ENCODE measurements at places on chromosomes 2 and 18.

- no peak for DNase-seq
Observed at GRCh38 chr2:152555048-152555447, 162.2 kb downstream of the PRPF40A start.

DNA sequence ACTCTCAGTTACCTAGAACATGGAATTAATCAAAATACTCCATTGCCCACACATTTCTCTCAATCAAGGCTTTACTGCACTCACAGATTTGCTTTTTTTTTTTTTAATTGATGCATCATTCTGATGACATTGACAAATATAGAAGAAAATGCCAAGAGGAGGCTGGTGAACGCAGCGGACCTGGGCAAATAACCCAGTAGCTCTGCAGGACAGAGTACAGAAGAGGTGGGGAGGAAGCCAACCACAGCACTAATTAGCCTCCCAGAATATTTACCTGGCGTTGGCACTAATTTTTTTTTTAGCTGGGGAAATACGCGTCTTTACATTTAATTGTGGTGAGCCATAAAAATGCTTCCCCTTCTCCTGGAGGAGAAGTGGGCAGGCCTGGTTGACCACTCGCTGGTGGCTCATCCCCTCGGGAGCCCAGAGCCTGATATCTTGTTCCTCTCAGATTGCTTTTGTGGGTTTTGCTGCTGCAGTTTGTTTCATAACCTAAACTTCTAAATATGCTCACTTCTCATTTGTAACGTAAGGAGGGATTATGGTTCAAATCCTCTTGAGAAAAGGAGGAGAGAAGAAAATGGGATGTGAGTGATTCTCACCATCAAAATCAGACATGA lies 165.8 kb upstream of the EPB41L3 start:
- no peak for DNase-seq

DNA sequence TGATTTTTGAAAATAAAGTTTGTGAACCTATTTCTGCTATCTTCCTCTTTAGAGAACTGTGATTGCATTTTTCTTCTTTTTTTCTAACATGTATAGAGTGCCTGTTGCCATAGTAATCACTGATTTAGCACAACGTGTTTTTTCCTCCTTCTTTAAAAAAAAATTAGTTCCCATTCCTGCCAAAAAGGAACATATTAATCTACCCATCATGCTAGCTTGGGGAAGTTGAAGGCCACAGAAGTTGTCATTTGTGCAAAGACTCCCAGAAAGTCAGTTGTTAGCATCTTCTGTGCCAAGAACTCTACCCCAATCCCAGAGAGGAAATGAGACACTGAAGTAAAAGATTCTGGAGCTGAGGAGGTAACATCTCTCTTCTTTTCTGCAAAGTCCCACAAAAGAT lies 57.3 kb downstream of the SLC8A1 start:
- DNase-seq, result no peak

DNA sequence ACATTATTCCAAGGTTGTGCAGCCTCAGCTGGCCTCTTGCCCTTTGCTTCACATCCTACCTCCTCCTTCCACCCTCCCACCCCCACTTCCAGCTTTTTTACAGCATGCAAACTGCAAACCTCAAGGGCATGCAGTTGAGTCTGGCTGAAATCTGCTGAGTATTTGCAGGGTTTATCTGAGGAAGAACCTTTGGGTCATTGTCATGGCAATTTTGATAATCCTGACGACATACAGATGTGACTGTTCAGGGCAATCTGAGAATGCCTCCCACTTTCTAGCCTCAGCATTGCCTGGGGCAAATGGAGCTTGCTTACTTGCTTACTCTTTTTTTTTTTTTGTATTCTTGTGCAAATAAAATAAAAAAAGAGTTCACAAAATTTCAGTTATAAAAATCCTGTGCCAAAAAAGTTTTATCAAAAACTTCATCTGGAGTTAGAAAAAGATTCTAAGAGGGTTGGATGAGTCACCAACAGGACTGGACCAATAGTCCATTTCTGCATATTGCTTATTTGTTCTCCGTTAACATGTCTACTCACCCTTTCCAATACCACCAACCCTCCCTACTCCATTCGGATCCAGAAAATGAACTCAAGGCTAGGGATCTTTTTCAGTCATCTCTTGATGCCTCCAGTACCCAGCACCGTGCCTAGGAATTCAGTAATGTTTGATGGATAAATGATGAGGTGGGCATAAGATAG lies 23.6 kb upstream of the LHCGR start:
- DNase-seq, result no peak

DNA sequence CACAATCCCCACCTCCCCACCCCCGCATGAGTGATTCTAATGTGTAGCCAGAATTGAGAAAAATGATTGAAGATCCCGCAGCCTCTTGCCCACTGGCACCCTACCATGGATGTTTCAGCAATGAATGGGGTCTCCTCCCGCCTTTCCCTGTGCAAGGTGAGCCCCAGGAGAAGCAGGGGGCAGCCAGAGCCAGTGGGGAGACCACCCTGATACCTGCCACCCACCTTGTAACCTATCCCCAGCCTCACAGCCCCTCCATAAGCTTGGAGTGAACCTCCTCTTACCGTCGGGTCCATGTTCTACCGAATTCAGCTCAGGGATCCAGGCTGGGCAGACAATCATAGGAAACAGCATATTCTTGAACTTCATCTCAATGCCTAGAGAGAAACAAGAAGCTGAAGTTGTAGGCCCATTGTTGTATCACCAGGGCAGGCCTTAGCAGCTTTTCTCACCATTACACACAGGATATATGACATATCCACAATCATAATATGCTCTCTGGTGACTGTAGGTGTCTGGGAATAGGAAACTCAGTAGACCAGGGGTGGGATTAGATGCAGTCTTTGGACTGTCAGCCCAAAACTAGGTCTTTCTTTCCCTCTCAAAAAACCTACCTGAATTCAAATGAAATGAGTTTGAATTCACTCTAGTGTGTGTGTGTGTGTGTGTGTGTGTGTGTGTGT lies 30.9 kb downstream of the XDH start:
- DNase-seq, result peak; percentile 66

DNA sequence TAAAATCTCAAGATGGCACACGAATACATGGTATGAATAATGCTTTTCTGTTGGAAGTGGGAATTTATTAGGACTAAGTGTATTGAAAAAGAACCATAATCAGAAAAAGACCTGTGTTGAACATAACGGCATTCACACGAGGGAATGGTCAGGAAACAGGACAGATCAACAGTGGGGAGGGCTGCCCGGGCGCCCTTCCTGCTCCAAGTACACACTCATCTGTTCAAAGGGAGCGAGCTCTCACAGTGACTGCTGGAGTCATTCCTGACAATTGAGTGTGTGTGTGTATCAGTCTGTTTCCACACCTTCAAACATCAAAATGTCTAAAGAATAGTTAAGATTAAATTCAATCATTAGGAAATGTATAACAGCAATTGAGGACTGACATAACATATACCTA lies 167.2 kb downstream of the HDAC4 start:
- no peak for DNase-seq

GRCh38 chr2:235077046-235077445 lies 125.2 kb downstream of the SH3BP4 start:
- peak; percentile 8 for DNase-seq

DNA sequence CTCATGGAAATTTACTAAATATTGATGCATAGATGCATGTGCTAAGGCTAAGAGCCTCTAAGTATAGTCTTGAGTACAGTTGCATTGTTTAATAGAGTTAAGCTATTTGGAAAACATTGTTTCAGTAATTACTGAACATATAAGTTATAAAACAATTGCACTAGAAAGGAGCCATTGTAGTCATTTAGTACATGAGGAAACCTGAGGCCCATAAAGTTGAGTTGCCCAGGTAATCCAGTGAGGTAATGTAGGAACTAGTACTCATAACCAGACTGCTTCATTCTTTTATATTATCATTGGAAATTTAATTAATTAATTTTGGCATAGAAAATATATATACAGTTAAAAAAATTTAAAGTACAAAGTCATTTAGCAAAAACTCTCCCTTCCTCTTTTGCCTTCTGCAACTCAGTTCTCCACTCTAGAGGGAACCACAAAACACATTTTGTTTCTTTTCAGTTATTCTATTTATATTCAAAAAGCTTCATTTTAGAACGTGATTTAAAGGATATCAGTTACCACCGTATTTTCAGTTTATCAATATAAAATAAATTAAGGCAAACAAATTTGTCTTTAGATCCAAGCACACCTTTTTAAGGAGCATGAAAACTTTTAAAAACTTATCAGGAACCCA lies 27.8 kb upstream of the TBR1 start:
- DNase-seq, result no peak

DNA sequence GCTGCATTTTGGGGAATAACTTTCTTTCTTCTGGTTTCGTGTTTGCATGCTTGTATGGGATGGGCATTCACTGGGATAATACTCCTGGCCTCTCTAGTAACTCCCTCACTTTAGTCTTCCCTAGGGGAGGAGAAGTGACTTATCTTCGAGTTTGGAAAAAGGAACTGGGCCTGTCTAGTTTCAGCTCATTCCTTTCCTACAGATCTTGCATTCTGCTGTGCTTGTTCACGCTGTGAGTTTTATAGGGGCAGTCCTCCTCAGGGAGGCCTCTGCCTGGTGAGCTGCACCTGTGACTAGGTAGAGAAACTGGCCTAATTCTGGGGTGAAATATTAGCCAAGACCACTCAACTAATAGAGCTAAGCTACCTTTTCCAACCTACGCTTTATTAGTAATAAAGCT lies 50.9 kb downstream of the PHLPP1 start:
- DNase-seq, result no peak

GRCh38 chr2:235366390-235366789 lies 127.5 kb upstream of the AGAP1 start:
- no peak for DNase-seq

DNA sequence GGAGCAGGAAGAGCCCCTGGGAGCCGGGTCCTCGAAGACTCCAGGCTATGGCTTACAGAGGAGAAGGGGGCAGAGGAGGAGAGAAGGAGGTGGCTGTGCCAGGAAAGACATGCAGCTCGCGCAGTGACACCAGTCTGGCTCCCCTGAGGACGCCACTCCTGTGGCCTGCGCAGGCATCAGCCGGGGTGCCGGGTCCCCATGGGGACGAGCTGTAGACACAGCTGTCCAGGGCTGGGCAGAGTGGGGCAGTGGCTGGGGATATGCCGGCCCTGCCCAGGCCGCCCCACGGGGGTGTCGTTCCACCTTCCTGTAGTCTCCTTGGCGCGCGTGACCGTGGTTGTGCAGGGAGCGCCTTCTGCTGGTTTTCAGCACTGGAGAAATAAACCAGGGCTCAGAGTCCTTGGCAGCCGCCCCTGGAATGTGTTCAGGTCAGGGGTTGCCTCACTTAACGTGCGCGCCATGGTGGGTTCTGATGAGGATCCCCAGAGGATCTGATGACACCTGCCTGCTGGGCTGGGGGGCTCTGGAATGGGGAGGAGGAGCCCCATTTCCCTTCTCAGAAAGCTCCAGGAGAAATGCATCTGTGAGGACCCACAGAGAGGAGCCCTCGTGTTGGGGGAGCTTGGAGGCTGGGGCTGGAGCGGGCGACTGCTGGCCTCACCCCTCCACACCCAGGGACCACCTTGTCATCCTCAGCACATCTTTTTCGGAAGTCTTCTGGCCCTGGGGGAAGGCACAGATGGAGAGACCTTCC lies 26.7 kb downstream of the RAMP1 start:
- DNase-seq, result no peak

GRCh38 chr2:110877031-110877827 lies 144.9 kb downstream of the ACOXL start:
- DNase-seq, result no peak

DNA sequence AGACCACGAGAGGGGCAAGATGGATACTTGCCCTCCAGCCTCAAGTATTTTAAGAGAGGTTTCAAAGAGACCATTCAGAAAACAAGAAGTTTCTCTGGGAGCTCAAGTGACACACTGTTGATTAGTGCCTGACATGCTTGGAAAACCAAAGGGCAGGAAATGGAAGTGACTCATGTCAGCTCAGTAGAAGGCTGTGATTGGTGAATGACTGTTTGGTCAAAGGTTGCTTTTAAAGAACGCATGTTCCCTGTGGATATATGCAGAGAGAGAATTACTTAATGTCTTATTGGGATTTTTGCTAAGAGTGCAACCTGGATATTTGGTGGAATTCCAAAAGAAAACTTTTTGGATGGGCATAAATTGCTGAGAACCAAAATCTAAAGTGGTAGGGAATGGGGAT lies 549.9 kb downstream of the XIRP2 start:
- DNase-seq, result peak; percentile 24

DNA sequence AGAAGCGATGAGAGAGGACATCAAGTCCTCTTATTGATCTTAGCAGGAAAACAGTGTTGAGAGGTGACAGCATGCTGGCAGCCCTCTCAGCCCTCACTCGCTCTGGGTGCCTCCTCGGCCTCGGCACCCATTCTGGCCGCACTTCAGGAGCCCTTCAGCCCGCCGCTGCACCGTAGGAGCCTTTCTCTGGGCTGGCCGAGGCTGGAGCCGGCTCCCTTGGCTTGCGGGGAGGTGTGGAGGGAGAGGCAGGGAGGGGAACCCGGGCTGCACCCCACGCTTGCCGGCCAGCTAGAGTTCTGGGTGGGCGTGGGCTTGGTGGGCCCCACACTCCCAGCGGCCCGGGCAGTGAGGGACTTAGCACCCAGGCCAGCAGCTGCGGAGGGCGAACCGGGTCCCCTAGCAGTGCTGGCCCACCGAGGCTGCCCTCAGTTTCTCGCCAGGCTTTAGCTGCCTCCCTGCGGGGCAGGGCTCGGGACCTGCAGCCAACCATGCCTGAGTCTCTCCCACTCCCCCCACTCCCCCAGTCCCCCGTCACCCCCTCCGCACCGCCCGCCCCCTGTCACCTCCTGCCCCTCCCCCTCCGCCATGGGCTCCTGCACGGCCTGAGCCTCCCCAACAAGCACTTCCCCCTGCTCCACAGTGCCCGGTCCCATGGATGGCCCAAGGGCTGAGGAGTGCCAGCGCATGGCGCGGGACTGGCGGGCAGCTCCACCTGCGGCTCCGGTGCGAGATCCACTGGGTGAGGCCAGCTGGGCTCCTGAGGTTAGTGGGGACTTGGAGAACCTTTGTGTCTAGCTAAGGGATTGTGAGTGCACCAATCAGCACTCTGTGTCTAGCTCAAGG lies 8.4 kb downstream of the FAP start:
- no peak for DNase-seq

DNA sequence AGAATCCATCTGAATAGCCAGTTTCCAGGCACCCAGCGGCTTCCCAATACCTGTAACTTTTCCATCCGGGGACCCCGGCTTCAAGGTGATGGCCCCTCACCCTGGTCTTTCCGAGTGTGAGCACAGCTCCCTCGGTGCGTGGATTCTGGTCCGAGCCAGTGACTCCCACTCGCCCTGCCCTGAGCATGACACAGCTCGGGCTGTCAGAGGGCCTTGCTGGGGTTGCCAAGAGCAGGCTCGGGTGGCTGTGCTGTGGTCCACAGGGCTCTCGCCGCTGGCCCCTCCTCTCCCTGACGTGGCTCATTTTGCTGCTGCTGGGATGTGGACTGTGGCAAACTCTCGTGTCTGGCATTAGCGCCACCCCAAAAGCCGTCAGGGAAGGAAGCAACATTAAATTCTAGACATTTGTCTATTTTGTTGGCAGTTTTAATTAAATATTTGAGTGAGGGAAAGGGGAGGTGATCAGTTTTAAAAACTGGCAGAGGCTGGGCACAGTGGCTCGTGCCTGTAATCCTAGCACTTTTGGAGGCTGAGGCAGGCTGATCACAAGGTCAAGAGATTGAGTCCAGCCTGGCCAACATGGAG lies 5.6 kb upstream of the ESPNL start:
- DNase-seq, result no peak
